NCI-H774 (cell line): ENCODE measurements at places on chromosomes 1 and 21.
A peak's percentile ranks its signal among the peaks of the same experiment; 100 is the strongest.

DNA sequence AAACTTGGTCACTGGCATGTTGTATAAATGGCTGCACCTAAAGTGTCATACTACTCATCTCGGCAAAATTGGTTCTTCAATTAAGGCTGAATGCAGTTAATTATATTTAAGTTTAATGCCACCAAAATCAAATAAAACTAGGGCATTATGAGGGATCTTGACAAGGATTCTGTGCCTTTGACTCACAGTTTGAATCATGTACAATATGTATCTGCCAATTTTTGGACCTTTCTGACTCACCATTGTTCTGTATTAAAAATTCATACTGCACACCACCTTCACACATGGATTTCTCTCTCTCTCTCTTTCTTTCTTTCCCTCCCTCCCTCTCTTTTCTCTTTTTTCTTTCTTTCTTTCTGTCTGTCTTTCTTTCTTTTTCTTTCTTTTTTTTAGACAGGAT lies 14.1 kb upstream of the STXBP3 start:
- DNase-seq, result no peak

DNA sequence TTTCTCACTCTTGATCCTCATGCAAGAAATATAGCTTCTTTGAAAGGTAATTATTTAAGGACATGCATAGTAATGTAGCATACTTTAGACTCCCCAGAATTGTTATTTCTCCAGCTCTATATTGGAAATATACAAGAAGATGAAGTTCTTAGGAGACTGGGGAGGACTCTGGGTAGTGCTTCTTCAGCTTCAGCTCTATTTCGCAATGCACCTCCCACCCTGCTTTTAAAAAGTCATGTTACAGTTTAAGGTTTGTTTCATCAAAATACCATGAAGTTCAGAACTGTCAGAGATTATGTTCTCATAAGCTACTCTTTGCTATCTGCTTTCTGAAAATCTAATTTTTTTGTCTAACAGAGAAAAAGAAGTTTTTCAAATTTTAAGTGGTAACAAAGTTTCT lies 586.2 kb upstream of the ADGRL4 start:
- no peak for DNase-seq

DNA sequence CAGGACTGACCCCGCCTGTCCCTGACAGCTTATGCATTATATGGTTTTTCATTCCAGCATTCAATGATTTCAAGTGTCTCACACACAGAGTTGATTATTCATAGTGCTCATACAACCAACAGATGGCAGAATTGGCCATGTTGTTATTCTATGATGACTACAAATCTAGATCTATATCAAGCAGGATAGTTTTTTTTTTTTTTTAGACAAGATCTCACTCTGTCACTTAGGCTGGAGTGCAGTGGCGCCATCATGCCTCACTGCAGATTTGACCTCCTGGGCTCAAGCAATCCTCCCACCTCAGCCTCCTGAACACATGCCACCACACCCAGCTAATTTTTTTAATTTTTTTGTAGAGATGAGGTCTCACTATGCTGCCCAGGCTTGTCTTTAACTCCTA lies 40.1 kb upstream of the LRRC8D start:
- DNase-seq, result peak; percentile 3

DNA sequence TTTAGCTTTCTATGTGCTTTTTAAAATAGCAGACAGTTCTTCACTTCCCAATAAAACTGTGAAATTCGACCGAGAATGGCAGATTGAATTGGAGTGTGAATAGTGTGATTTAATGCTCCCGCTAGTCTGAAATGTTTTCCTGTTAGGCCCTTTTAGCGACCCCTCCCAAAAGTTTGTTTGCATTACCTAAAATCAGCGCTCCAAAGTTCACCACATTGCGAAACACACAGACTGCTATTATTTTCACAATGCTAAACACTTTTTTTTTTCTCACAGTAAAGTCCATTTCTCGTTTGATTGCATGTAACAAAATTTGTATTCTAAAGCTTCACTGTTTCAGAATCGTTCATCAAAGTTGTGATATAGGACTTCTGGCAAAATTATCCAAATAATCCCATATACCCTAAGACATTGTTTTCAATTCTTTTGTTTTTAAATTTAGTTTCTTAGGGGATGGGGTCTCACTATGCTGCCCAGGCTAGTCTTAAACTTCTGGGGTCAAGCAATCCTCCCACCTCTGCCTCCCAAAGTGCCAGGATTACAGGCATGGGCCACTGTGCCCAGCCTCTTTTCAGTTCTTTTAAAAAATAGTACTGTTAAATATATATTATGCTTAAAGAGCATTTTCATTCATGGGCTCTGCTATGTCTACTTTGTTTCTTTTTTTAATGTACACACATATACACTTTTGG lies 76.5 kb upstream of the USH2A start:
- DNase-seq, result no peak

- no peak for DNase-seq
Measured at GRCh38 chr1:187032982-187033692, 204.4 kb downstream of the PLA2G4A start.
